ENCODE measurements at places on chromosomes 3 and 15. TPM values are rescaled to one million over a fixed set of nuclear protein-coding genes. Genes with fewer than 3 reads are reported as not detected.
A peak's percentile ranks its signal among the peaks of the same experiment; 100 is the strongest.

DNA sequence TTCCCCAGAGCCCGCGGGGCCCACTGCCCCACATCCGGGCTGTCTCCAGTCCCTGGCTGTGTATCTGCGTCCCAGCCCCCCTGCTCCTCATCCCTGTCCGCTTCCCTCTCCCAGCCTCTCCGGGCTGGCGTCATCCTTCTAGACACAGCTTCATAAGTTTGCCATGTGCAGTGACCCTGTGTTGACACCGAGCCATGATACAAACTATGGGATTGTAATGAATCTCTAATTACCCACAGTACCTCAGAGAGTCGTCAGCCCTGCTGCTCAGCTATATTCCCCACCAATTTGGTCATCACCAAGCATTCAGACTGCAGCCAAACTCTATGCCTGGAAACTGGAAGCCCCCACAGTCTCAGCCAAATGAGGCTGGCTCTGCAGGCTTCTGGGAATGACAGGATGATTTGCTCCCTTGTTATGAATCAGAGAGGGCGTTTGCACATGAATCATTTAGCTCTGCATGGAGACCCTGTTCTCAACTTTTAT lies 466.1 kb upstream of the ATP11B start:
- DNase-seq: peak; percentile 12

DNA sequence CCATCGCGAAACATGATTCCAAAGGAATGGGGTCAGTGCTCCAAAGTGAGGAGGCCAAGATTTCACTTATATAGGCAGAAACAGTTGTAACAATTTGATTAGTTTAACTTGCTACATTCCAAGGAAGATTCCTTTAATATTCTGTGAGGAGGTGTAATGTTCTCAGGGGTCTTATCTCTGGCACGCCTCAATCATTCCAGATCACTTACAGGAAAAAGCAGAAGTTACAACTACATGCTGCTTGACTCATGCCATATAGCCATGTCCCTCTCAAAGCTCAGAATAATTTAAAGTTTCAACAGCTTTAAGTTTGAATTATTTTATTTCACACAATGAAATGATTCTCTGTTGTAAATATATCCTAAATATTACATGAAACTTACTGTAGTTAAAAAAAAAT lies 3.5 kb upstream of the FYTTD1 start:
- DNase-seq: no peak

GRCh38 chr15:52243697-52244555 lies 51.7 kb downstream of the MYO5C start:
- no peak for DNase-seq

DNA sequence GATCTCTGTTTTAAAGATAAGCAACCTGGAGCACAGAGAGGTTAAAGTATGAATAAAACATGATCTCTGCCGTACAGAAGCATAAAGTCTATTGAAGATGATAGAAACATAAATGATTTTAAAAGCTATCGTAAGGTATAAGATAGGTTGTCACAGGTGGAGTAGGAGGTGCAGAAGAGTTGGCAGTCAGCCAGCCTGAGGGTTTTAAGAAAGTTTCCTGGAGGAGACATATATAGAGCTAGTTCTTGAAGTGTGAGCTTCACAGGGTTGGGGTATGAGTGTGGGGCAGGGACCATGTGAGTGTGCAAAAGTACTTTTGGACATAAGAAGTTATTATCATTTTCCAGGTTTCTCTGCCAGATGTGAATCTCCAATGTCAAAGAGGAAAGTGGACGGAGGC lies 3.9 kb upstream of the FGF12 start:
- DNase-seq: no peak

- DNase-seq: no peak
Observed at GRCh38 chr15:41881920-41882688, 11.7 kb downstream of the SPTBN5 start.

DNA sequence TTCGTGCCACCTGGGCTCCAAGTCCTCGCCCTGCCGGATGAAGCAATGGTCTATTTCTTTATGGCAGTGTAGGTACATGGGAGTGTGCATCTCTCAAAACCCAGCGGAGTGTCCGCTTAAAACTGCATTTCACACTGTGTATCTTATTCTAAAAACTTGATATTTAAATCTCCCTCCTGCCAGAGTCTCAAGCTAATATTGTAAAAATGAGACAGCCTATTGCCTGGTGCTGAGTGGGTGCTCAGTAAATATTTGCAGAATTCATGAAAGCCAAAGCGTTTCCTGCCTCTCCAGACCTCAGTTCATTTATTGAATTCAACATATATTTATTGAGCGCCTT lies 330 bp upstream of the TBC1D2B start:
- no peak for DNase-seq

- no peak for DNase-seq
Observed at GRCh38 chr15:101543926-101544612, 54.6 kb upstream of the PCSK6 start.

DNA sequence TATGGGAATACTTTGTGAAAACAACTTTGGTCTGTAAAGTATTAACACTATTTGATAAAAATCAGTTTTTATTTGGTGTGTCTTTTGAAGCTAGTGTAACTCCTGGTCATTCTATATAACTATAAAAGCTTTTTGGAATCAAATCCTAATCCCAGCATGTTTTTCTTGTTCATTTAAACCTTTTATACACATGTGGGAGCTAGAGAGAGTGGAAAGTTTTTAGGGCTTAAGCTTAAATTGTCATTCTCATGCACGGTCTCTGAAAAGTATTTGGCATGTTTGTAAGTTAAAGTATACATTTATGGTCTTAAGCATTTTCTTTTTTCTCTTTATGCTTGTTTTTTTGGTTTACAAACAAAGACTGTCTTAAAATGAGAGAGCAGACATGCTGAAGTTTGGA lies 83.4 kb upstream of the RARB start:
- peak; percentile 53 for DNase-seq

DNA sequence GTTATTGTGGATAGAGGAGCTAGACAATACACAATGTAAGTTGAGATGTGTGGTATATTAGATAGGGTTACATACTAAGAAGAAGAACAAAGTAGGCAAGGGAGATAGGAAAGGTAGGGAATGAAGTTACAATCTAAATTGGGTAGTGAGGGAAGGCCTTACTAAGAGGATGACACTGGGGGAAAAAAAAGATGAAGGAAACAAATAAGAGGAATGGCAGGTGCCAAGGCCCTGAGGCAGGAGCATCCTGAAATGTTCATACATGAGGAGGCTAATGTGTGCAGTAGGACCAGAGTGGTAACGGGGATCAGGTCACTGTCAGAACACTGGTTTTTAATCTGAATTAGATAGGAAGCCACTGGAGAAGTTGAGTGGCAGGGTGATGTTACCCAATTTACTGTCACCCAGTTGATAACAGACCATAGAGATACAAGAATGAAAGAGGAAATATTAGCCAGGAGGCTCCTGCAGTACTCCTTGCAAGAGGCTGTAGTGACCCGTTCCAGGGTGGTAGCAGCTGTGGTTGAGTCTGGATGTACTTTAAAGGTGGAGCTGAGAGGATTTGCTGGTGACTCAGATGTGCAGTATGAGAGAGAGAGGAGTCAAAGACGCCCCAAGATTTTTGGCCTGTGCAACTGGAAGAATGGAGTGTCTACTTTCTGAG lies 14.4 kb downstream of the RTP1 start:
- DNase-seq: no peak

- no peak for DNase-seq
Observed at GRCh38 chr3:178479446-178479845, 56.8 kb upstream of the KCNMB2 start.

DNA sequence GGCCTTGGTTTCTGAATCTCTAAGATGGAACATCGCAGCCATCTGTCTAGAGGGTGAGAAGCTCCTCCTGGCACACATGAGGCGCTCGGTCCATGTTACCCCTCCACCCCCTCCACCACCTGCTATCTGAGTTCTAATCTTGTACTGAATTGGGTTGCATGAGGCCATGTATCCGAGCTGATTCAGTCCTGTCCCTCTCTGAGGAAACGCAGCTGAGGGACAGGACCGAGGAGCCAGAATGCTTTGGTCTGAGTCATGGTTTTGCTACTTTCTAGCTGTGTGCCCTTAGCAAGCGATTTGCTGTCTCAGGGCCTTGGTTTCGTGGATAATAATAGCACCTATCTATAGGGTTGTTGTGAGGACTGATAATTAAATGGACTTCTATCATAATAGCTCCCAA lies 87.8 kb upstream of the SEC13 start:
- no peak for DNase-seq

- DNase-seq: no peak
Observed at GRCh38 chr3:123948449-123948848, 12.6 kb downstream of the CCDC14 start.

ZNF660 gene
- total RNA-seq: 19.0 TPM

SLITRK3 gene
- 2.2 TPM for total RNA-seq

BBS4 gene
- 35.6 TPM for total RNA-seq

NR2E3 gene
- total RNA-seq: not detected

IQCF5 gene
- 18.3 TPM for total RNA-seq
